ENCODE measurements at places on chromosomes 1 and 21.
A peak's percentile ranks its signal among the peaks of the same experiment; 100 is the strongest.

DNA sequence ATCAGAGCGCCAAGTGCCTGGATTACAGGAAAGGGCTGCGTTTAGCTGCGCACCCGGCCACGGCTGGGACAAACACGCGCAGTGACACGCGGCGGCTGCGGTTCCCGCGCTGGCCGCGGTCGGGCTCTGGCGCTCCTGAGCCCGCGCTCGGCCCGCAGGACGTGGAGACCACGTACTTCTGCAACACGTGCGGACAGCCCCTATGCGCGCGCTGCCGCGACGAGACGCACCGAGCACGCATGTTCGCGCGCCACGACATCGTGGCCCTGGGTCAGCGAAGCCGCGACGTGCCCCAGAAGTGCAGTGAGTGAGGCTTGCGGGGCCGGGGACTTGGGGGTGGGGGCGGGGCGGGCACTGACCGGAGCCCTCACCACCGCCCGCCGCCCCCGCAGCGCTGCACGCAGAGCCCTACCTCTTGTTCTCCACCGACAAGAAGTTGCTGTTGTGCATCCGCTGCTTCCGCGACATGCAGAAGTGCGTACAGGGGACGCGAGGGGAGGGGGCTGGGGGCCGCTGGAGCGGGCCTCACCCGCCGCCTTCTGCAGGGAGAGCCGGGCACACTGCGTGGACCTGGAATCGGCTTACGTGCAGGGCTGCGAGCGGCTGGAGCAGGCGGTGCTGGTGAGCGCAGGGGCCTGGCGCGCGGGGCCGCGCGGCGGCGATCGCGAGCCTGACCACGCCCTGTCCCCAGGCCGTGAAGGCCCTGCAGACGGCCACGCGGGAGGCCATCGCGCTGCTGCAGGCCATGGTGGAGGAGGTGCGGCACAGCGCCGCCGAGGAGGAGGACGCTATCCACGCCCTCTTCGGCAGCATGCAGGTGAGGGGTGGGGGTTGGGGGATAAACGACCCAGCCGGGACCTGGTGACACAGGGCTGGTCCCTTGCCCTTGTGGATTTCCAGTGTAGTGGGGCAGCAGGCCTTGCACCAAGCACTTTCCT, 3.1 kb downstream of the RNF207 start:
- no peak for DNase-seq

- no peak for DNase-seq
Observed at GRCh38 chr1:90122654-90123340, 127.9 kb downstream of the ZNF326 start.

DNA sequence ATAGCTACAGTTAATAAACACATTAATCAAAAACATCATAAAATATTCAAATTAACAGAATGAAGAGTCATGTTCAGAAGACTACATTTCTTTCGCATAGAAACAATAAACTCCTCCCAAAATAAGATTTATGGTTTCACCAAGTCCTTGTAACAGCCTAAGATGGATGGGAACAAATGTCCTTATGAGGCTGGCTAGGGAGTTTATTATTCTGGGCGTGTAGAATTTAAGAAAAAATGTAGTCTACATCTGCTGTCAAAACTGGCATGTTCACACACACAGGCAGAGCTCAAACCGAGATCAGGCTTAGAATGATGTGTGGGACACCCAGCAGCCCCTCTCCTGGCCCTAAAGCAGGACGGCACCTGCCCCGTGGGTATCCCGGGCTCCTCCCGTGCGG, 101.1 kb downstream of the NPHP4 start:
- no peak for DNase-seq

DNA sequence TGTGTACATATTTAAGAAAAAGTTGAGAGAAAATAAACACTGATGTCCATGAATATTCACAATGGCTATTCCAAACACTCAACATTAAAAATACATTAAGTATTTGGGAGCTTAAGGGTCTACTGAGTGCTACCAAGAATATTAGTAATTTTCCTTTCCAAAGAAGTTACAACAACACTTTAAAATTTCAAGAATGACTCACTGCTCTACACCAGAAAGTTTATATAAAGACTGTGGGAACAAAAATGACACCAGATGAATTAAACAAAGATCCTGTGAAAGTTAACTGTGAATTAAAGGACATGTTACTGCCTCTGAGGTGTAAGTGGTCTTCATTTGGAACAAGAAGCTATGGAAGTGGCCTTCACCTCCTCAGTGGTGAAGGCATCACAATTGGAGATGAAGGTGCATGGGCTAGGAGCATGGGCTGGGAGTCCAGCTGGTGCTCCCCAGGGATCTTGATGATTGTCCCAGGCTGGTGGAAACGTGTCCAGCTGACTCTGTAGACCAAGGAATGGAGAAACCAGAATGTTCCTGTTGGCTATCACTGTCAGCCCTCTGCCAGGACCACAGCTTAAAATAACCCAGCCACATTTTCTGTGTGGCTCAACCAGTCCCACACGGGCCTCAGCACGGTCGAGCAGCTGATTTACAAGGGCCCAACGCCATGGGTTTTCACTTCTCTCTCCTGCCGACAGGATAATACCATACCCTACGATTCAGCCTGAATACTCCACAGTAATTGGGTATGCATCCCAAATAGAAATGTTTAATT, 28.8 kb downstream of the TAF5L start:
- DNase-seq, result no peak

- no peak for DNase-seq
Observed at GRCh38 chr1:151832318-151832980, 847 bp upstream of the RORC start.

DNA sequence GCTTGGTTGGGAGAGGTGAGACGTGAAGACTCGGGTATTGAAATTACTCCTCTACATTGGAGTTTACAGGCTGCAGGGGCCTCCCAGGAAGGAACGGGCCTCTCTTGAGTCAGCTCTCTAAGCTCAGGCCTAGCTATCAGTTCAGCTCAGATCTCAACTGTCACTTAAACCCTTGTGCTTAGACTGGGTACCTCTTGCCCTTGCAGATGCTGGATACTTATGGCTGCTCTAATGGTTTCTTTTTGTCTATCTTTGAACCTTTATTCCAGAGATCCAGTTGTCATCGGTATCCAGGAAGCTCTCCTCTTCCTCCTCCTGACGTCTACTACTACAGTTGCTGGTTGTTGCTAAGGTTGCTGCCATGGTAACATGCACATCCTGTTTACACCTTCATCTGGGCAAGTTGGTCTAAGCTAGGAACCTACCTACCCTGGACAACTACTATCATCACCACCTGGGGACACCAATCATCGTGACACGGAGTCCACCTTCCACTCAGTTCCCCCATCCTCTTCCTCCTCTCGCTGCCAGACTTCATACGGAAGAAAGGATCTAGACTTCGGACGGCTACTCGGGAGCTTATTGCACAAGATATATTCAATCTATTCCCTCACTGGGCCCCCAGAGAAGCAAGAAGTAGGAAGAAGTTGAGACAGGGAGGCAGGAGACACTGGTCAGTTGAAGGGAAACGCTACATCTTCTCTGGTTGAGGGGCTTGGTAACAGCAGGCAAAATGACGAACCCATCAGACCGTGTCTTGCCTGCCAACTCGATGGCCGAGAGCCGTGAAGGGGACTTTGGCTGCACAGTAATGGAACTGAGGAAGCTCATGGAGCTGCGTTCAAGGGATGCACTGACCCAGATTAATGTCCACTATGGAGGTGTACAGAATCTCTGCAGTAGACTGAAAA, 56.1 kb downstream of the ATP2B4 start:
- peak; percentile 31 for DNase-seq

- DNase-seq, result no peak
Observed at GRCh38 chr21:33825915-33826314, 89.7 kb downstream of the ATP5PO start.

- no peak for DNase-seq
Observed at GRCh38 chr1:32743380-32744070, 41.0 kb upstream of the SYNC start.

DNA sequence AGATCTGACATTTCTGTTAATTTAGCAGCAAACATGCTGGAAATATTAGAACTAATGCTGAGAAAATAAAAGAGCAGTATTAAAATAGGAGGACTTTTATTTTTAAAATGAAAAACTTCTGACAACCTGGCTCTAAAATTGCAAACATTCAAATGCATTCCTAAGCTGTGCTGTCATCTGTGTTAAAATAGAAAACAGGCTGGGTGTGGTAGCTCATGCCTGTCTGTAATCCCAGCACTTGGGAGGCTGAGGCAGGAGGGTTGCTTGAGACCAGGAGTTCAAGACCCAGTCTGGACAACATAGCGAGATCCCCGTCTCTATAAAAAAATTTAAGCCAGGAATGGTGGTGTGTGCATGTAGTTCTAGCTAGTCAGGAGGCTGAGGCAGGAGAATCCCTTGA, 44.6 kb downstream of the MIGA1 start:
- DNase-seq, result no peak

- no peak for DNase-seq
Observed at GRCh38 chr1:201251411-201251810, 31.9 kb upstream of the PKP1 start.

DNA sequence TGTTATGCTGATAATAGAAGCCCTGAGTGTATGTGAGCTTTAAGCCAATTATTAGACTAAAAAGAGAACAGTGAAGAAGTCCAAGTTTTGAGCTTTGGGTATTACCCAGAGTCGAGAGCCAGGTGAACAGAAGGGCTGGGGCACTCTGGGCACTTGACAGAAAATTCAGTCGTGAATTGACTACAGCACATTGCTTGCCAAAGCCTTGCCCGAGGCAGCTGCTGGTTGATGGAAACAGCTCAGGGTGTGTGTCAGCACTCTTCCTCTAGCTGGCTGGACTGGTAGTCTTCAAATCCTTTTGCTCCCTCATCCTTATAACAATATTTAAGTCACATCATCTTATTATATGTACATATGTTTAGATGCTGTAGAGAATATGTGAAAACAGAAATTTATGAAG, 21.3 kb downstream of the PDE4B start:
- no peak for DNase-seq

GRCh38 chr1:21126324-21126723, 50.4 kb downstream of the EIF4G3 start:
- no peak for DNase-seq

DNA sequence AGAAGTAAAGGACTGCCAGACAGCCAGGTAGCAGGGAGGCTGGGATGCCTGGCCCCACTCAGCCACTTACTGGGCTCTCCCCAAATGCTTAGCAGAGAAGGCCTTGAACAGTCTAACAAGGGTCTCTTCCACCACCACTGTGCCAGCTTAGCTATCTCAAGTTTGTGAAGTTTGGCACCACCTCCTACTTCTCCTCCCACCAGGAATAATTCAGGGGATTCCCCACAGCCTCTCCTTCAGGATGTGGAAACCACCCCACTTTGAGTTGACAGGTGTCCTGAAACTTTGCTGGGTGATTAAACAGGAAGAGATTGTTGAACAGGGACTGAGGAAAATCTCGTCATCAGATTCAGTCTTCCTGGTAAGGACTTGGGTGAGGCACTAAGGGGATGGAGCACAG, 59.4 kb upstream of the ATP1B1 start:
- DNase-seq, result no peak

GRCh38 chr1:99559166-99559565, 86.7 kb upstream of the PALMD start:
- no peak for DNase-seq

DNA sequence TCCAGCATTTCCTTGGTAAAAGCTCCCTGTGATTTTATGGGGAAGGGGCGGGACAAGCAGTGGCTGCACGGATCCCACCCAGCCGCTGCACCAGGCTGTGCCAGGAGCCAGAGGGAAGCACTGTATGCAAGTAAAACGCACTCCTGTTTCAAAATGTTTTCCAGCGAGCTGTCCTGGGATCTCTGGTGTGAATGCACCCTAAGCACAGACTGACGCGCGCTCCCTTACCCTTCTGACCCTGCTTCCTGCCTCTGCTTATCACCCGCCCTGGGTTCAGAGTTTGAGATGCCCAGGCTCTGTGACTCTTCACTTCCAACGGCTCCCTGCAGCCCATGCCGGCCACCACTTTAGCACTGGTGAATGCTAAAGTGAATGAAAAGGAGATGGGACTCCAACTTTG, 131.2 kb downstream of the RHOU start:
- no peak for DNase-seq

DNA sequence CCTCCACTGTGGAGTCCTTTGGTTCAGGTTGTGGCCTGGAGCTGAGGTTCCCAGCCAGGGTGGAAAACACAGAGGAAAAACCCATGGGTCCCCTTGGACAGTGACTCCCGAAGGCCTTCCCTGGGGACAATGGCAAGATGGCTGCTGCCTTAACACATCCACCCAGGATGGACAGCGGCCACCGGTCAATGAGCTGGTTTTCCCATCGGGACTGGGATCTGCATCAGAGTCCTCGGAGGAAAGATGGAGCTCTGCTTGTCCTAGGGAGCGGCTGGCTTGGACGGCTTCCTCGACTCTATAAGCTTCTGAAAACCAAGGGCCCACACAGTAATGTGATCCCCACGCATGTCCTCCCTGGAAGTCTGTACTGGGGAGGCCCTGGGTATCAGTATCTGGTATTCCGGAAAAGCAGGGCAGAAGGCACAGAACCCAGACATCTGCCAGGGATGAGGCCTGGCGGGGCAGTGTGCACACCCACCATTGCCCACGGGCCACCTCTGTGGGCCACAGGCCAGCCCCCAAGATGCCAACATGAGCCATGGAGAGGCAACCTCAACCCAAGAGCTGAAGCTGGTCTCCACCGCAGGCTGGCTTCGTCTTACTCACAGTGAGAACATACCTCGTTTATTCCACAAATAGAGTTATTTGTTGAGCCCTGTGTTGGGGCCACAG, 94.7 kb upstream of the VAMP3 start:
- no peak for DNase-seq

- DNase-seq, result no peak
Observed at GRCh38 chr1:33927721-33928120, 63.8 kb downstream of the HMGB4 start.

DNA sequence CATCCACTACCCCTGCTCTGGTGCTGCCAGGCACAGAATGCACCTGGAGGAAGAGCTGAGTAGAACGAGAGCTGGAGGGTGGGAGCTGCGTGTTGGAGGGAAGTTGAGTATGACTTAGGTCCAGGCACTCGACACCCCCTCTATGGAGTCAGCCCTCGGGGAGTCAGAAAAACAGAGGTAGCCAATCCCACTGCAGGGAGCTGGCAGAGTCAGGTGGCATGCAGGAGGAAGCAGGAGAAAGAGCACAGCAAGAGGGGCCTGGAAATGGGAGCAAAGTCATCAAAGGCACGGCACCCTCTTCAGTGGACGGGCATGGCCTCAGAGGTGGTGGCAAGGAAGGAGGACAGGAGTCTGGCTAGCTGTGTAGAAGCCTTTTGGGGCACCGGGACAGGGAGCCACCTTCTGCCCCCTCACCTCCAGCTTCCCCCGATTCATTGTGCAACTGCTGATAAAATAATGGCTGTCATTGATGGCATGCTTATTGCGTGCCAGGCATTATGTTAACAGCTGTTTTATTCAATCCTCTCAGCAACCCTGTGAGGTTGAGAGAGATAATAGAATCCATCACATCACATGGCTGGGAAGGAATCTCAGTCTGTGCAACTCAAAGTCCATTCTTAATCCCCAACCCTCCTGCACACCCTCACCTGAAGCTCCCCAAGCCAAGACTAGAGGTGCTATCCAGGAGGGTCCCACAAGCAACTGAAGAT, 42.0 kb downstream of the C1orf198 start:
- no peak for DNase-seq

- DNase-seq, result no peak
Observed at GRCh38 chr1:119737040-119737682, 25.4 kb downstream of the PHGDH start.

- peak; percentile 35 for DNase-seq
Observed at GRCh38 chr1:16082283-16083038, 9.0 kb upstream of the FAM131C start.

- DNase-seq, result peak; percentile 56
Observed at GRCh38 chr1:32413507-32414185, 19.4 kb upstream of the BSDC1 start.

- DNase-seq, result no peak
Observed at GRCh38 chr1:223242382-223242955, 99.4 kb upstream of the TLR5 start.
